ENCODE measurements at places on chromosomes 11 and 22. TPM values are rescaled to one million over a fixed set of nuclear protein-coding genes. Genes with fewer than 3 reads are reported as not detected.

The CECR2 gene
- total RNA-seq: not detected

The MMP27 gene
- total RNA-seq: not detected

The SLCO2B1 gene
- not detected for total RNA-seq

The SLC43A3 gene
- 3.9 TPM for total RNA-seq

The CTTN gene
- 356 TPM for total RNA-seq

The MUC5B gene
- total RNA-seq: not detected

The IFITM10 gene
- 0.40 TPM for total RNA-seq

The OR56A1 gene
- total RNA-seq: not detected

The OR10A5 gene
- total RNA-seq: not detected

The GP1BB gene
- total RNA-seq: 1.1 TPM

The C11orf21 gene
- not detected for total RNA-seq

The BATF2 gene
- 0.18 TPM for total RNA-seq

The RIMBP3B gene
- total RNA-seq: 0.56 TPM

The TMEM151A gene
- not detected for total RNA-seq

The SPDYC gene
- not detected for total RNA-seq

- DNase-seq: no peak
Measured at GRCh38 chr11:111954154-111954553, 17.0 kb downstream of the DIXDC1 start.

DNA sequence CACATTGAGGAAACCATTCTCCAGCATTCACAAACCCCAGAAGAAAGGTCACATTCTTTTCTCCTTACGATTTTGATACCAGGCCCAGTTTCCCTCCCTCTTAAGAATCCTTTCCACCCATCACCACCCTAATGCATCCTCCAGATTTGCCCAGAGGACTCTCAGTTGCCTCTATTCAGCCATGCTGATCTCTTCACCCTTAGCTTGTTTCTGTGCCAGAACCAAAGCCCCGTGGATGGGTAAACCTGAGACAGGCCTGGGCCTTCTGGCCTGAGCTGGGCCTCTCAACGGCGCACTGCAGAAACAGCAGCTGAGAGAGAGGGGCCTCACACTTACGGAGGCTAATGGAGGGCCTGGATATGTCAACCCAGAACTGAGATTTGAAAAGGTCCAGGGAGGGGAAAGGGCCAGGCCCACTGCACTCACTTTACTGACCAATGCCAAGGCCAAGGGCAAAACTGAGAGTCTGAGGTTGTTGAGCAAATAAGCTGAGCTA is 32.2 kb upstream of the OAF start:
- peak; percentile 41 for DNase-seq

DNA sequence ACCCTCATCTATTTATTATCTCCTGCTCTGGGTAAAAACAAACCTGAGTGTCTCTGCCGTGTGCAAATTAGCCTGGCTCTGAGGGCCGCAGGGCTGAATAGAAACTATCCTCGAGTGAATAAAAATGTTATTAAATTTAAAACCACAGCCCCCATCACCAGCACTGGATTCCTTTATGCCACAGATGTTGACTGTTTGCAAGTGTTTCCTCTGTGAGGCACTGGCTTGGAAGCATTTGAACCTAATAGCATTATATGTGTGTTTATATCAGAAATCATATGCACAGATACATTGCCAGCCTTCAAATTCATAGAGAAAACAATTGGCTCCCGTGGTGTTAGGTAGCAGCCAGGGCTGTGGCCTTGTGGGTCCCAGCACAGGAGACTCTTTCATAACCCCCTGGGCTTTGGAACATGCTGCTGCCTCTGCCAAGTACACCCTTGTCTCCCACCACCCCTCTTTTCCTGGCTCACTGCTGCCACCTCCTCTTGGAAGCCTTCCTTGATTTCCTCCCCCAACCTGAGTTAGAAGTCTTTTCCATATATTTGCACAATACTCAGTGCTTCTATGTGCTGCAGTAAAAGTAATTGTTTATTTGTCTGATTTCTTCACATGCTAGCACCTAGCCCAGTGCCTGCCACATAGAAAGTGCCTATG is 294.4 kb downstream of the DDX10 start:
- peak; percentile 16 for DNase-seq

GRCh38 chr11:35073691-35074419 is 65.1 kb upstream of the CD44 start:
- DNase-seq: no peak

GRCh38 chr22:38238519-38239071 is 34.2 kb downstream of the TMEM184B start:
- DNase-seq: no peak

- DNase-seq: peak; percentile 22
Measured at GRCh38 chr11:2420502-2421225, 20.1 kb downstream of the TSSC4 start.

- DNase-seq: no peak
Measured at GRCh38 chr11:94832604-94833235, 64.6 kb downstream of the AMOTL1 start.

DNA sequence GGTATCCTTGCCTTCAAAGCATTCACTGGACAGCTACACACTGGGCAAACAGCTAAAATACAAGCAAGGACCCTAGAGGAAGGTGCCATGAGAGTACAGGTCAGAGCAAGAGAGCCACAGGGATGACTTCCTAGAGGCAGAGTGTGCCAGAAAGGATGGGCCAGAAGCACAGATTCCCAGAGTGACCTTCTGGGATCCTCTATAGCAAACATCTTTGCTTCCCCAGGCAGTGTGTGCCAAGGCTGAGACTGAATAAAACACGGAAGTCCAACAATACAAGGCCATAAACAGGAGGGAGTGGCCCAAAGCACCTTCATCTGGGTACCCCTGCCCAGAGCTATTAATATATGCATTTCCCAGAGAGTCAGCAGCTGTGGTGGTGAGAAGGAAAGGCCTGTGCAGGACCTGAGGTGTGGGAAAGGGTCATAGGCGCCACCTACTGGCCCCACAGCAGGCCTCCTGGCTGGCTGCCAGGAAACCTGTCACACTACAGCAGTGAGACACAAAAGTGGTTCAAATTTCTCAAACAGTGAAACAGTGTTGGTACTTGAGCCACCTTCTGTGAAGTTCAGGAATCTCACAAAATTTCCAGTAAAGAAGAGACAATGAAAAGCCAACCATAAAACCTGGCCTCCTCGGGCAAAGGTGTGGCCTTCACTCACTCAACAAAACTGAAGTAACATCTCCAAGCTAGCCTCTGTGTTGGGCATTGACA is 20.3 kb downstream of the CLPB start:
- DNase-seq: peak; percentile 66

- DNase-seq: no peak
Measured at GRCh38 chr22:22663861-22664800, 19.7 kb downstream of the GGTLC2 start.

GRCh38 chr11:131674051-131674755 is 303.8 kb downstream of the NTM start:
- peak; percentile 84 for DNase-seq

DNA sequence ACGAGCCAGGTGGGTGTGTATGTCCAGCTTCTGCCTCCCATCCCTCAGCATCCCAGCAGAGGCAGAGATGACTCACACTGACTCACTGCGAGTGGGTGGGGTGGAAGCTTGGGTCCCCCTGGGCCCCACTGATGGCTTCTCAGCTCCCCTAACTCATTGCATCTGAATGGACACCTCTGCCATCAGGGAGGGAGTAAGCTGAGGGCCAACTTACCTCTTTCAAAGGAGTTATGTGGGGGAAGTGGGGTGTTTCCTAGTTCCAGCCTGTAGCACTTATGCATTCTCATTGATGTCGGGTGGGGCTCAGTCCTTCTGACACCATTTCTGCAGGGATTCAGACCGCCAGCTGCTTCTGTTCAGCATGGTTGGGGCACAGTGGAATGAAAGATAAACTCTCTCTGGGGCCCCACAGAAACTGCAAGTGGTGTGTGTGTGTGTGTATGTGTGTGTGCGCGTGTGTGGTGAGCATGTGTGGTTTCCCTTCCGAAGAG is 1425.8 kb downstream of the TBC1D22A start:
- no peak for DNase-seq

- no peak for DNase-seq
Measured at GRCh38 chr11:2549080-2549479, 104.3 kb downstream of the KCNQ1 start.

GRCh38 chr11:70226967-70227366 is 23.9 kb downstream of the FADD start:
- DNase-seq: no peak

DNA sequence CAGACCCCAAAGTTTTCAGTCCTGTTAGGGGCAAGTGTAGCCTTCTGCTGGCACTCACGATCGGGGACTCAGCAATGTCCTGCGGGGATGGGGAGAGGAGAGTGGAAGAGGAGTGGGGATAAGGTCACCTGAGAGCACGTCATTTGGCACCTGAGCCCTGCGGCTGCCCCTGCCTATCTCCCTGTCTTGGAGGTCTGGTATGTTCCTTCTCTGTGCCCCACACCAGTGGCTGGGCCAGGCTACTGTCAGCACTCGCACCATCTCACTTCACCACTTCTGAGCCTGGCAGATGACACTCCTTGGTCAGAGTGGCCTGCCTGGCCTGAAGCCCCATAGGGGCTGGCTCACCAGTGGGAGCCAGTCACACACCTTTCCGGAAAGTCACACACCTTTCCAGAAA is 20.1 kb upstream of the CHADL start:
- no peak for DNase-seq

- peak; percentile 66 for DNase-seq
Measured at GRCh38 chr11:13335319-13335718, 57.7 kb downstream of the BMAL1 start.

- DNase-seq: peak; percentile 93
Measured at GRCh38 chr11:12581923-12582322, 92.3 kb upstream of the TEAD1 start.

DNA sequence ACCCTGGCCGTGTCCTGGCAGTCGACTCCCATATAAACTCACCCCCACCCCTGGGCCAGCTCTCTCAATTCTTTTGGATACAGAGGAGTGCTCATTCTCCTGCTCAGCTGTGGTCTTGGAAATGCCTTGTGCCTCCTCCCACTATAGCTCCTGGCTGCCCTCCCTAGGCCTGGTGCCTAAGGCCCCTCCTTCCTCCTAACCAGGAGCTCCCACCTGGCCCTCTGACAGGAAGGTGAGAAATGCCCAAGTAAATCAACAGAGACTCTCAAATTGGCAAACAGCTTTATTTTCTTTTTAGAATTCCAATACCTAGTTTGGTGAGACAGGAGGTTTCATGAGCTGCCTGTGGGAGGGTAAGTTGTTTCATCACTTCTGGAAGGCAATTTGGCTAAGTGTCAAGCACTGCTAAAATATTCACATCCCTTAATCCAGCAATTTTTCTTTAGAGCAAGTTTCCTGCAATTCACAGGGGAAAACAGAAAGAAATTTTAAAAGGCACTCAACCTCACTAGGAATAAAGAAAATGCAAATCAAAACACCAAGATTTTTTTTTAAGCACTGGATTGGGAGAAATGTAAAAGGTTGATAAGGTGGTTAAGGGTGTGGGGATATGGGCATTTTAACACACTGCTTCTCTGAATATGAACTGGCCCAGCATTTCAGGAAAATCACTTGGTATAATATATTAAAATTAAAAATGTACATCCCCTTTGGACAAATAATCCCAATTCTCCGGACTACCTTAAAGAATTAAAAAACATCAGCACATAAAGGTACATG is 209.7 kb upstream of the ARHGAP20 start:
- DNase-seq: no peak

Measured in HFFc6 (cell line).